Activated naive CD4-positive, alpha-beta T cell treated with Interleukin-2 at 50 U/mL for 16 hours (primary cell): ENCODE measurements at places on chromosomes 16 and 17.

GRCh38 chr16:62450291-62450690 is 414.1 kb upstream of the CDH8 start:
- DNase-seq = no peak

GRCh38 chr17:14775731-14776492 is 475.0 kb downstream of the HS3ST3B1 start:
- no peak for DNase-seq

- no peak for DNase-seq
Observed at GRCh38 chr17:35523296-35523695, 14.2 kb downstream of the SLFN12L start.

- DNase-seq = peak; percentile 73
Observed at GRCh38 chr17:48074322-48075081, 26.3 kb downstream of the NFE2L1 start.

DNA sequence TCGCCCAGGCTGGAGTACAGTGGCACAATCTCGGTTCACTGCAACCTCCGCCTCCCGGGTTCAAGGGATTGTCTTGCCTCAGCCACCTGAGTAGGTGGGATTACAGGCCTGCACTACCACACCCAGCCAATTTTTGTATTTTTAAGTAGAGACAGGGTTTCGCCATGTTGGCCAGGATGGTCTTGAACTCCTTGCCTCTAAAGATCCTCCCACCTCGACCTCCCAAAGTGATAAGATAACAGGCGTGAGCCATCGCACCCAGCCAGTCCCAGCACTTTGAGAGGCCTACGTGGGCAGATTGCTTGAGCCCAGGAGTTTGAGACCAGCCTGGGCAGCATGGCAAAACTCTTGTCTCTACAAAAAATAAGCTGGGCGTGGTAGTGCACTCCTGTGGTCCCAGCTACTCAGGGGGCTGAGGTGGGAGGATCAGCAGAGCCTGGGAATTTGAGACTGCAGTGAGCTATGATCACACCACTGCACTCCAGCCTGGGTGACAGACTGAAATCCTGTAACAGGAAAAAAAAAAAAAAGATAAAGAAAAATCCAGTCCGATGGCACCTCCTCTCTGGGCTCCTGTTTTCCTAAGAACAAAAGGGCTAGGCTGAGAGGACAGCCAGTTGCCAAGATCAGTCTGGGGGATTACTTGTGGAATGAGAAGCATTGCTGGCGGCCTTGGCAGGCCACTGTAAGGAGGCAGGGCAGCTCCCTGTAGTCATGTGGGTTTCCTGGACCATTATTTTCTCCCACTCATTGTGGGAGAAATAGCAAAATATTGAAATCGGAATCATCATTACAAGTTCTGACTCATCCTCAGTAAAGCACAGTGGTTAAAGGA is 3.0 kb upstream of the PIPOX start:
- DNase-seq = no peak

DNA sequence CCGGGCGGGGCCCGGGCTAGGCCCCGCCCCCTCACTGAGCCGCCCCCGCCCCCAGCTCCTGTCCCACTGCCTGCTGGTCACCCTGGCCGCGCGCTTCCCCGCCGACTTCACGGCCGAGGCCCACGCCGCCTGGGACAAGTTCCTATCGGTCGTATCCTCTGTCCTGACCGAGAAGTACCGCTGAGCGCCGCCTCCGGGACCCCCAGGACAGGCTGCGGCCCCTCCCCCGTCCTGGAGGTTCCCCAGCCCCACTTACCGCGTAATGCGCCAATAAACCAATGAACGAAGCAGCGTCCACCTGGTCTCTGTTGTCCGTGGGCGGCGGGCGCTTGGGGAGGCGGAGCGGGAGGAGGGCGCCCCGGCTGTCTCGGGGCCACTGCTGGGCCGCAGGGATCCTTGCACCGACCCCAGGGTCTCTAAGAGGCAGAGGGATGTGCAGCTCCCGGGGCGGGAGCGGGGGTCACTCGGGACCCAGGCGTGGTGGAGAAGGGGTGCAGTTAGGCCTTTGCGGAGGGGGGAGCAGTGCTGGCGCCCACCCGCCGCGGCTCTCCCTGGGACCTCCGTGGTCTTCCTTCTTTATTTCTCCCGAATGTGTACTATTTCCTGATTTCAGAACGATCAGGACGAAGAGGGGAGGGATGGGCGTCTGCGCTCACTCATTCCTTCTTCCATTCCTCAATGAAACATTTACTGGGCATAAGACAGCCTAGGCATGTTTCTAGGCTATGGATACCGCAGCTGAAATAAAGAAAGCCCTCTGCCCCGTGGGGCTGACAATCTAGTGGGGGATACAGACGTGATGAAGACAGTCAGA is 2.0 kb downstream of the HBZ start:
- DNase-seq = peak; percentile 14

DNA sequence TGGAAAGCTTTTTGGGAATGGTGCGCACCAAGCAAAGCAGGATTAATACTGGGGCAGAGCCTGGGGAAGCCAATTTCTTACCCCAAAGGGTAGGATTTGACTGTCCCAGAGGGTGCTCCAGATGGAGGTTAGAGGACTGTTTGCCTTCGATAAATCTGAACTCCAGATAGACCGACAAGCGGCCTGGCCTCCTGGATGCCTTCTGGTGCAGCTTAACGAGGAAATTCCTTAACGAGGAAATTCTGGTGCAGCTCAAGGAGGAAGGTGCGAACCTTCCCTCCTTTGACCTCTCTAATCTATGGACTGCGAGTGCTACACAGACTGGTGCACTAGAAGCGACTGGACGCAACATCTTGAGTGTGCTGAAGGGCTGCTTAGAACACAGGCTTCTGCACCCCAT is 6.5 kb downstream of the CALB2 start:
- DNase-seq = no peak

DNA sequence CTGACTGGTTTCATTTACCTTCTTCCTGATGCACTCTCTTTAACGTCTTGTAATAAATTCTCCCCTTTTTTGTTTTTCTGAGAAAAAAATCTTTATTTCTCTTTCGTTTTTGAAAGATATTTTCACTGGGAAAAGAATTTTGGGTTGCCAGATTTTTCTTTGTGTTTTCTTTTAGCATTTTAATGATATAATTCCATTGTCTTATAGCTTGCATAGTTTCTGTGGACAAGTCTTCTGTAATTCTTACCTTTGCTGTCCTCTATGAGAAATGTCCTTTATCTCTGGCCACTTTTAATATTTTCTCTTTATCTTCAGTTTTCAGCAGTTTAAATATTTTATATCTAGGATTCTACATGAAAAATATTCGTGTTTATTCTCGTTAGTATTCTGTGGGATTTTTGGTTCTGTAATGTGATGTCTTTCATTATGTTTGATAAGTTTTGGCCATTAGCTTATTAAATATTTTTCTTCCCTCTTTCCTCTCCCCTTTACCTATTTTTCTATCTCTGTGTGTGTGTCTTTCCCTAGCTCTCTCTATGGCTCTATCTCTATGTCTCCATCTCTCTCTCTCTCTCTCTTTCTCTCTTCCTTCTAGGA is 236.5 kb downstream of the C16orf95 start:
- DNase-seq = no peak

GRCh38 chr16:4613636-4614570 is 785 bp downstream of the UBALD1 start:
- peak; percentile 41 for DNase-seq

DNA sequence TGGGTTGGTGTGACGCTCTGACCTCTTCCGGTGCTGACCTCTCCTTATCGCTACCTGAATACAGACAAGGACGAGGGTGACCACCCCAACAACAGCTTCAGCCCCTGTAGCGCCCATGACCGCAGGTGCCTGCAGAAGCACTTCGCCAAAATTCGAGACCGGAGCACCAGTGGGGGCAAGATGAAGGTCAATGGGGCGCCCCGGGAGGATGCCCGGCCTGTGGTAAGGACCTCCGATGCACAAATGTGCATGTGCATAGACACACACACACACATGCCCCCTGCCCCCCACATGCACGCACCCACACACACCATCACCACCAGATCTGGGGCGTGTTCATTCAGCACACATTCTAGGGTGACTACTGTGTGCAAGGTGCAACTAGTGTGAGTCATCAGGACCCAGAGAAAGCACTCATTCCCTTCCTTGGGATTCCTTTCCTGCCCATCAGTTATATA is 9.7 kb downstream of the IGFBP4 start:
- no peak for DNase-seq

DNA sequence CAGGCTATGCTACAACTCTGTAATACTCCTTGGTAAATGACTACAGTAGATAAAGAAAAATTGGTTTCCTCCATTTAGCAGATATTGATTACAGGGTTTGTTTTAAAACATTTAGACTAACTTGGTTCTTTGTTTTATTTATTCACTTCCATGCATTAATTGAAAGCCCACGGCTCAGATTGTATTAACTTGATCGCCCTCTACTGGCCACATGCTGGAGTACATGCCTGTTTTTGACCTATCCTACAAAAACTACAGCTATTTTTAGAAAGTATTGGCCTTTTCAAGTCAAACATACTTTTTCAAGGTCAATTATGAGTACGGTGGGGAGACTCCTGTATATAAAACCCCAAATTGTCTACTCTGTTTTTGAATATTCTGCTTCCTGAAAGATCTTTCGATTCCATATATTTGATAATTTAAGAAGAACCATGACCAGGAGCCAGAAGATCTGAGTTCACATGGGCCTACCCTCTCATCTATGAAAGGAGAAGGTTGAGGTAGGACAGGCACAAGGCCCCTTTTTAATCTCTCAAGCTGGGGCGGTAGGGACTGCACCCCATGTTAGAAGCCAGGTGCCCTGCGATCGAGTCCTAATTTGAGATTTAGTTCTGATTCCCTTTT is 51.8 kb downstream of the CA10 start:
- DNase-seq = peak; percentile 25

- DNase-seq = no peak
Observed at GRCh38 chr16:15599303-15600070, 43.5 kb downstream of the MARF1 start.

GRCh38 chr16:53482123-53482522 is 20.9 kb downstream of the AKTIP start:
- no peak for DNase-seq

GRCh38 chr16:51391798-51392511 is 240.9 kb upstream of the SALL1 start:
- no peak for DNase-seq
